Effector memory CD4-positive, alpha-beta T cell (primary cell): ENCODE measurements at places on chromosomes 4 and X.
A peak's percentile ranks its signal among the peaks of the same experiment; 100 is the strongest.

DNA sequence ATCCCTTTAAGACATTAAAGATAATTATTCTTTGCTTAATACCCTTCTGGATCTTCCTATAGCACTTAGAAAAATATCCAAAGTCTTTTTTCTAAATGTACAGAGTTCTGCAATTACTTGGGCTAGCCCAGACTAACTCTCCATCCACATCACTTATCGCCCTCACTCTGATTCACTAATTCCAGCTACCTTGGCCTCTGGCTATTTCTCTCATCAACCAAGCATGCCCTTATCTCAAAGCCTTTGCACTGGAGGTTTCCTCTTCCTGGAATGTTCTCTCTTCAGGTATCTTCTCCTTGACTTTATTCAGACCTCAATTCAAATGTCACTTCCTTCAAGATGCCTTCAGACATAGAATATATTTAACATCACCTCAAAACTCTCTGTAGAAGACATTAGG is 345.1 kb upstream of the SMIM31 start:
- no peak for DNase-seq

GRCh38 chrX:9948406-9948805 is 18.8 kb upstream of the CLDN34 start:
- DNase-seq, result no peak

DNA sequence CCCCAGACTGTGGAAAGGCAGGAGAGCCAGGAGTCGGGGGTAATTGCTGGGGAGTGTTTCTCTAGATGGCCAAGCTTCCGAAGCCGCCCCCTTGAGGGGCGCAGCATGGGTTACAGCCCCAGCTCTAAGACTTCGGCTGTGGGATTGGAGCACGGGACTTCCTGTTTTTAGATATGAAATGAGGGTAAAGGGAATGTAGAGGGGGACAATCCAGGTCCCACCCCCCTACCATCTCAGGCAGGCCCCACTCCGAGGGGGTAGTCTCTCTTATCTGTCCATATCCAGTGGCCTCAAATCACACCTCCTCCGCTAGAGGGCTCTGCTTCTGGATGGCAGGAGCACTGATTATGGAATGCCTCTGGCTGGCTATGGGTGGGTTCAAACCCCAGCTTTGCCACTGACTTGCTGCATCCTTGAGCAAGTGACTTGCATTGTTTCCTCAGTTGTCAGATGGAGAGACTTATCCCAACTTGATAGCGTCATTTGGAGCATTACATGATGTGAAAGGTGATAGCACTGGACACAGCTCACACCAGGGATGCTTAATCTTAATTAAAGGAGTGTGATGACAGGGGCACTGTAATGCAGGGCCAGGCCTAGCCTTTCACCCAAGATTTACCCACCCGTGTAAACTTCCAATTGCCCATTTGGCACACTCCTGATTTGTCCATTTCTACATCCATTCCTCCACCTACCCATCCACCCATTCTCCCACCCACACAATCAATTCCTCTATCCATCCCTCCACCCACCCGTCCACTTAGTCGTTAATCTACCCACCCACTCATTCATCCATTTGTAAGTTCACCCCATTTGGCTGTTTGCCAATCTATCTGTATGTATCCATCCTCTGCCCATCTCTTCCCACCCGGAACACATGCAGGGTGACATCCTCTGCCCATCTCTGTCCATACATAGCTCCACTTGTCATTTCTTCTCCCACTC is 848 bp upstream of the KCND1 start:
- peak; percentile 9 for DNase-seq

DNA sequence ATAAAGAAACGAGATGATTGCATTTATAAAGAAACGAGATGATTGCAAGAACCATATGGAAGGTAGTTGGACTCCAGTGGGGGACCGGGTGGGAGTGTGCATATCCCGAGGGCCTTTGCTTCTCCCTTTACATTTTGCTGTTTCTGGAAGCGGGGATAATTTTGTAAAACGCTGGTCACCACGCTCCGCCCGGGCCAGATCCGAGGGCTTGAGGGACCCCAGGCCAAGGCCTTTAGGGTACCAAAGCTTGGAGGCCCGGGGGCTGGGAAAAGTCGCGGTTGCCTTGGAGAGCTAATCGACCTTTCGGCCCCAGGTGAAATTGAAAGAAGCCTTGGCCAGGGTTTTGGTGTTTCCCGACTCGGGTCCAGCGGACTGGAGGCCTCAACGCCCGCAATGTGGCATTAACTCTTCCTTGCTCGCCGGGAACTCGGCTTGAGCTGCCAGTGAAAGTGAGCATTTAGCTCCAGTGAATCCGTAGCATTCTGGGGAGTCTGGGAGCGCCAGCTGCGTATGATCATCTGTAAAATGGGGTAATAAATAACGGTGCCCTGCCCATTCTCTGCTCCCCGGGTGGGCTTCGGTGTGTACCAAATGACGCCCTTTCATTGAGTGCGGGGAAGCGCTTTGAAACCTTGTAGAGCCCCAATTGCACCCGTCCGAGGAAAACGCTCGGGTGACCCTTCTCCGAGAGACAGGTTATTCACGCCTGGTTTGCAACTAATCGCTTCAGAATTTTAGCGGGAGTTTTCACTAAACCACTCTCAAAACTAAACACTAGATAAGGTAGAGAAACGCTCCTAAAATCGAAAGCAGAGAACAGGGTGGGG is 4.5 kb downstream of the NKX3-2 start:
- DNase-seq, result no peak

GRCh38 chr4:41452484-41453225 is 85.3 kb upstream of the LIMCH1 start:
- no peak for DNase-seq
